Activated CD8-positive, alpha-beta memory T cell treated with anti-CD3 and anti-CD28 coated beads for 4 hours (primary cell): ENCODE measurements at places on chromosomes 7 and 10.

- DNase-seq, result no peak
Observed at GRCh38 chr10:27319752-27320431, 79.3 kb upstream of the ACBD5 start.

GRCh38 chr7:39952374-39952773 lies 2.3 kb downstream of the CDK13 start:
- no peak for DNase-seq

DNA sequence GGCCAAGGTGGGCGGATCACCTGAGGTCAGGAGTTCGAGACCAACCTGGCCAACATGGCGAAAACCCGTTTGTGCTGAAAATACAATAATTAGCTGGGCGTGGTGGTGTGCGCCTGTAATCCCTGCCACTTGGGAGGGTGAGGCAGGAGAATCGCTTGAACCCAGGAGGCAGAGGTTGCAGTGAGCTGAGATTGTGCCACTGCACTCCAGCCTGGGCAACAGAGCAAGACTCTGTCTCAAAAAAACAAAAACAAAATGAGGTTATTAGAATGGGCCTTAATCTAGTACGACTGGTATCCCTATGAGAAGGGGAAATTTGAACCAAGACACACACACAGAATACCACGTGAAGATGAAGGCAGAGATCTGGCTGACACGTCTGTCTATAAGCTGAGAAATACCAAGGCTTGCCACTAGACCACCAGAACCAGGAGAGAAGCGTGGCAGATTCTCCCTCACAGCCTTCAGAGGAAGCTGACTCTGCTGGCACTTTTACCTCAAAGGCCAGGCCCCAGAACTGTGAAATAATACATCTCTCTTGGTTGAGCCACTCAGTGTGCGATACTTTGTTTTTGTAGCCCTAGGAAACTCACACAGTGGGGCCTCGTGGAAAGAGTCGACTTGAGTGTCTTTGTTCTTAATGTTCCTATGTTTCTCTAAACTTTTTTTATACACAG lies 59.6 kb downstream of the TMEM209 start:
- DNase-seq, result no peak

GRCh38 chr7:75704928-75705327 lies 33.8 kb downstream of the HIP1 start:
- DNase-seq, result no peak

GRCh38 chr10:126650161-126650560 lies 20.3 kb downstream of the C10orf90 start:
- no peak for DNase-seq

DNA sequence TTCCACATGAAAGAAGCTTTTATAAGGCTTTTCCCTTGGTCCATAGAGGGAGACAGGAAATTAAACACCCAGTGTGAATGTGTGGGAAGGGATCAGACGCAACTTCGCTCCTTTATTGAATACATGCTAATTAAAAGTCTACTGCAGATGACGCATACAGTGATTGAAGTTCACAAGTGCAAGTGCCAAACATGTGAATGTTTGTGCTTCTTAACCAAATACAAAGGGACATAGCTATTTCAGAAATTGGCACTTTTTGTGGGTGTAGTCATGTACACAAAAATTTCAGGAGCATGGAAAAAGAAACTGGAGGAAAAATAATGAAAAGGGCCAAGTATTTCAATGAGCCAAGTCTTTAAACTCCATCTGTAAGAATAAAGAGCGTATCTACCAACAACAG lies 283.7 kb downstream of the SKAP2 start:
- DNase-seq, result no peak

GRCh38 chr7:27553273-27553672 lies 109.4 kb downstream of the HIBADH start:
- DNase-seq, result no peak

- DNase-seq, result no peak
Observed at GRCh38 chr7:106331441-106332175, 46.8 kb upstream of the NAMPT start.

- DNase-seq, result no peak
Observed at GRCh38 chr7:8094164-8095140, 125.9 kb downstream of the GLCCI1 start.

DNA sequence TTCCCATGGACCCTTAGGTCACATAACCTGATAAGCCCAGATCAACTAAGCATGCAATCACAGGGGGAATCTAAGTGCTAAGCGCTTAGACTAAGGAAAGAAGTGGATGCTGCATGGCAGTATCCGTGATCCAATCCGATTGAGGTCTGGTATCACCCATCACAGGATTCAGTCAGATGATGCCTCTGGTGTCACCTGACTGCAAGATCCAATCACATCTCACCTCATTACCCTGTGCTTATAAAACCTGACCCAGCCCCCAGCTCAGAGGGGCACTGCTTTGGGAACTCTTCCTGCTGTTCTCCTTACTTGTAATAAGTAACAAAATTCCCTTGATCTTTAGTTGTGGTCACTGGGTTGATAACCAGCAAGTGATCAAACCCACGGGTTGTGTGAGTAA lies 84.7 kb upstream of the TMEM168 start:
- no peak for DNase-seq

DNA sequence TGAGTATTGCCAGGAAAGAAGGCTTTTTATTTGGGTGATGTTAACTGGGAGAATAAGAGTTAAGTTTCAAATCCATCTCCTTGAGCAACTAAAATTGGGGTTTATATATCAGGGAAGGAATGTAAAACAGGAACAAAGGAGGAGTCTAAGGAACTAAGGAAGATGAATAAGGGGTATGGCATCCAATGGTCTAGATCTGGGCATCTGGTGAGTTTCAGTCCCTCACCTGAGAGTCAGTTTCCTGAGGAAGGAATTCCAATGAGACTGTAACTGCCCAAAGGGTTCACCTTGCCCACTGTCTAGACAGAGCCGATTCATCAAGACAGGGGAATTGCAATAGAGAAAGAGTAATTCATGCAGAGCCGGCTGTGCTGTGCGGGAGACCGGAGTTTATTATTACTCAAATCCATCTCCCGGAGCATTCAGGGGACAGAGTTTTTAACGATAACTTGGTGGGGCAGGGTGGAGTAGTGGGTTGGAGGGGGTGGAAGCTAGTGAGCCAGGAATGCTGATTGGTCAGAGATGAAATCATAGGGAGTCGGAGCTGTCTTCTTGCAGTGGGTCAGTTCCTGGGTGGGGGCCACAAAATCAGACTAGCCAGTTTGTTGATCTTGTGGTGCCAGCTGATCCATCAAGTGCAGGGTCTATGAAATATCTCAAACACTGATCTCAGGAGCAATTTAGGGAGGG lies 188.3 kb upstream of the STK17A start:
- DNase-seq, result no peak
